RPMI7951 (cell line): ENCODE measurements at places on chromosomes 5 and 9. TPM values are rescaled to one million over a fixed set of nuclear protein-coding genes. Genes with fewer than 3 reads are reported as not detected.

The CTSL gene
- 168 and 169 TPM in 2 replicates for total RNA-seq

The OXCT1 gene
- total RNA-seq, result 28.8 and 31.8 TPM in 2 replicates

The SLC6A19 gene
- total RNA-seq, result not detected in 2 replicates

The PDCD1LG2 gene
- total RNA-seq, result 10.7 and 16.2 TPM in 2 replicates

The RANBP3L gene
- total RNA-seq, result 2.6 and 3.3 TPM in 2 replicates

The STKLD1 gene
- total RNA-seq, result 1.5 and 1.7 TPM in 2 replicates

The ENTPD2 gene
- not detected in 2 replicates for total RNA-seq

The CCDC180 gene
- 0.29 and 0.72 TPM in 2 replicates for total RNA-seq

The PAPPA gene
- 0.20 and 0.24 TPM in 2 replicates for total RNA-seq

The SPATA31D4 gene
- not detected in 2 replicates for total RNA-seq

The SH2D3C gene
- total RNA-seq, result 0.12 and 0.29 TPM in 2 replicates

The PTCH1 gene
- total RNA-seq, result 2.2 and 2.3 TPM in 2 replicates

The FBP2 gene
- not detected in 2 replicates for total RNA-seq
